Activated T-cell treated with anti-CD3 and anti-CD28 coated beads for 48 hours (primary cell): ENCODE measurements at places on chromosomes 3 and 15.

GRCh38 chr3:172591876-172592771, 68.9 kb upstream of the TNFSF10 start:
- peak; percentile 82 for DNase-seq

GRCh38 chr3:70753572-70753971, 441.1 kb upstream of the MDFIC2 start:
- no peak for DNase-seq

DNA sequence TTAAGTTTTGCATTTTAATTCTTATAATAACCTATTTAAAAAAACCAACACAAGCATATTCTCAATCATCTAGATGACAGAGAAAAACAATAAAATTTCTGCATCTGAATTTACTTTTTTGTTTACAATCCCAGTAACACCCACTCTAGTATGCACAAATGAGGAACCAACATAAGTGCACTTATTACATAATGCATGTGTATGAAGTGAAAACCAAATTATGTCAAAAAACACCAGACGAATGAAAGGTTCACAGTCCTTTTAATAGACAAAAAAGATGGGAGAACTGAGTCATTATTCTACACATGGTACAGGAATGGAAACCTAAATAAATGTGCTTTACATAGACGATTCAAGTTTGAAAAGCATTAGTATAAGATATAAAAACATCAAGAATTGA, 91.7 kb downstream of the NR1I2 start:
- no peak for DNase-seq

DNA sequence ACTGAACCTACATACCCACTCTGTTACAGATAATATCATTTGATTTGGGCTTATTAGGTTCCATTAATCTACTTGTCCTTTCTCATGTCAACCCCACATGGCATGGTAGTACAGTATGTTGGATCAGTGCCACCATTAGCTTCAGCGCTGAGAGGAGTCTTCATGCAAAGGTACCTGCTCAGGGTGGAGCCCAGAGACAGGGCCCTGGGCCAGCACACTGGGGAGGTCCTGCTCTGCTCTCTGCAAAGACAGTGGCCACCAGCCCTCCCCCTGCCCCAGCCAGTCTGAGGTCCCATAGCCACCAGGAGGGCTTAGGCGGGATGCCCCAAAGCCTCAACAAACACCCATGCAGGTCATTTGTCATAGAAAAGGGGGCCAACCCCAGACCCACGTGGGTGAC, 71.0 kb downstream of the ATP10A start:
- DNase-seq: no peak

- DNase-seq: no peak
Measured at GRCh38 chr3:25257026-25257425, 171.0 kb upstream of the RARB start.

DNA sequence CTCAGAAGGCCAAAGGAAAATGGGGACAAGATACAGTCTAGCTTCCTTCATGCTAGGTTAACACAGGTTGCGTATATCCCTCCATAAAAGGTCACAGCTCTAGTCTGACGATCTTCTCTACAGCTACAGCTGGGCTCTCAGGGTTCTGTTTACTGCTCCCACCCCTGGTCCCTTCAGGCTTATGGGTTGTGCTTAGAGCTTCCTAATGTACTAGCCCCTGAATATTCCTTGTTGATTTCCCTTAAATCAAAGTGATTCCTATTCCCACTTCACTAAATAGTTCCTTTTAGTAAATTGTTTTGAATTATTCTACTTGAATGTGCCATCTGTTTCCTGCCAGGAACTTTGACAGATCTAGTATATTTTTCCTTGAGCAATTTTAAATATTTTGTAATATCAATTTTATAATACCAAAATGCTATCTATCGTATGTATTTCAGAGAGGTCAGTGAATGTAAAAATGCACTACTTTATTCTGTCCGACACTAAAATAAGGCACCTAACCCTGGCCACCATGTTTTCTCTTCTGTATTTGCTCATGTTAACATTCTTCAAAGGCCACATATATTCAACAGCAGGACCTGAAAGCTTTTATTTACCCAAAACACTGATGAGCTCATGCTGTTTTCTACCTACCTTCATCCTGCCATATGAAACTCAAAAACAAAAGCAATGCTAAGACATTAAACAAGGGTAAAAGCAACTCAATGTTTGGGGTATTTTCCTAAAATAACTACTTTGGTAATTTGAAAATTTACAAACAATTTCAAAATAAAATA, 92.8 kb upstream of the TGFBR2 start:
- no peak for DNase-seq

DNA sequence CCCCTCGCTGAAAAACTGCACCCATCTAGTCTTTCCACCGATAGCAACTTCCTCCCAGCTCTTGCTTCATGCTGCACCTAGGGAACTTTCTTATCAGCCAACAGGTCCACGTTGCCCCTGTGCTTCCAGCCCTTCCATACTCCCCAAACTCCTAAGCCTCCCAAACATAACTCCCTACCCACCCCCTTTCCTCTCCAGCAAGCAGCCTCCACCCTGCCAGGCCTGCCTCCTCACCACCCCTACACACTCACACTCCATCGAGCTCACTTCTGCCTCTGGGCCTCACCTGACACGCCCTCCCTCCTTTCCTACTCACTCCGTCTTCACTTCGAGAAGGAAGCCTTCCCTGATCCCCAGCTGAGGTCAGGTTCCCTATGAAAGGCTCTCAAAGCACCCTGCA, 8.1 kb downstream of the INSYN1 start:
- DNase-seq: no peak
